Caco-2 (cell line): ENCODE measurements at places on chromosomes 1 and 21.

DNA sequence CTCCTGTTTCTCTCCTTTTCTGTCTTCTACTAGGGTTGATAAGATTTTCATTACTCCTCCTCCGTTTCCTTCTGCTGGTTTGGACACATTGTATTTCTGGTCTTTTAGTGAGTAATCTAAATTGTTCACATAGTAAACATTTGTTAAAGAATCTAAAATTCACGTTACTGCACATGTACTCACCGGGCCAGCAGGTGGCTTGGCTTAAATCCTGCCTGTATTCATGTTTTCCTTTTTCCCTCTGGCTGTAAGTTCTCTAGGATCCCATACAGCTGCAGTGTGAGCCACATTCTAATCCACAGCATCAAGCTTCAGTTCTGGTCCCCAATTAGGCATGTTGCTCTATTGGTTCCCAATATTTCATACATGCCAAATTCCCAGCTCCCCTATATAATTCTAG lies 958.3 kb downstream of the ADGRL2 start:
- no peaks in the 10 kb centered on the region for H3K27me3 ChIP-seq
- no peaks in the 10 kb centered on the region for H3K4me1 ChIP-seq
- H3K27ac ChIP-seq = no peak overlapping the region
- no peak for DNase-seq

- no peaks in the 10 kb centered on the region for H3K27me3 ChIP-seq
- H3K36me3 ChIP-seq = no peaks in the 10 kb centered on the region
- H3K4me1 ChIP-seq = no peaks in the 10 kb centered on the region
- H3K27ac ChIP-seq = no peak overlapping the region
- DNase-seq = no peak
- H3K4me3 ChIP-seq = no peak overlapping the region
These were observed 9.7 kb upstream of the LYST start for GRCh38 chr1:235876402-235876841.

- H3K4me1 ChIP-seq = no peaks in the 10 kb centered on the region
- H3K27me3 ChIP-seq = no peaks in the 10 kb centered on the region
- DNase-seq = no peak
- no peak overlapping the region for H3K27ac ChIP-seq
These were observed 71.3 kb downstream of the GABPA start for GRCh38 chr21:25806060-25806459.

DNA sequence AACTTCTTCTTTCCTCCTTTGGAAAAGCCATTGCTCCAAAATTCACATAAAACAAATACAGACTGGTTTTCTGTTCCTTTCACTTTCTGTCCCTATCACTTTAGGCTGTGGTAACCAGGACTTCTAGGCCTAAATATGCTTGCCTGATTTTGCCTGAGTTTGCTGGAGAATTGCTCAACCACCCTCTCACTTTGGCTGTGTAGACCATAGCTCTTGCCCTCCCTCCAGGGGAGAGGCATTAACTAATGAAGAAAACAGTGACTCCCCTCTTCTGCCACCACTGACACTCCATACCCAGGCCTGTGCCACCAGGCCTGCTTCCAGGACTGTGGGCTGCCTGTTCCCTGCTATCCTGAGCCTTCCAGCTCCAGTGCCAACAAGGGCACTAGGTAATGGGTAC lies 163.5 kb downstream of the TOMM20 start:
- no peak overlapping the region for H3K4me3 ChIP-seq
- DNase-seq = no peak
- H3K27ac ChIP-seq = peak overlapping the region; percentile 89
- H3K4me1 ChIP-seq = peaks cover 61% of the 10 kb centered on the region
- H3K27me3 ChIP-seq = no peaks in the 10 kb centered on the region
